Endodermal cell (in vitro differentiated cells): ENCODE measurements at places on chromosomes 7 and 10.
A peak's percentile ranks its signal among the peaks of the same experiment; 100 is the strongest.

- DNase-seq: no peak
Measured at GRCh38 chr7:158311791-158312190, 275.8 kb downstream of the PTPRN2 start.

DNA sequence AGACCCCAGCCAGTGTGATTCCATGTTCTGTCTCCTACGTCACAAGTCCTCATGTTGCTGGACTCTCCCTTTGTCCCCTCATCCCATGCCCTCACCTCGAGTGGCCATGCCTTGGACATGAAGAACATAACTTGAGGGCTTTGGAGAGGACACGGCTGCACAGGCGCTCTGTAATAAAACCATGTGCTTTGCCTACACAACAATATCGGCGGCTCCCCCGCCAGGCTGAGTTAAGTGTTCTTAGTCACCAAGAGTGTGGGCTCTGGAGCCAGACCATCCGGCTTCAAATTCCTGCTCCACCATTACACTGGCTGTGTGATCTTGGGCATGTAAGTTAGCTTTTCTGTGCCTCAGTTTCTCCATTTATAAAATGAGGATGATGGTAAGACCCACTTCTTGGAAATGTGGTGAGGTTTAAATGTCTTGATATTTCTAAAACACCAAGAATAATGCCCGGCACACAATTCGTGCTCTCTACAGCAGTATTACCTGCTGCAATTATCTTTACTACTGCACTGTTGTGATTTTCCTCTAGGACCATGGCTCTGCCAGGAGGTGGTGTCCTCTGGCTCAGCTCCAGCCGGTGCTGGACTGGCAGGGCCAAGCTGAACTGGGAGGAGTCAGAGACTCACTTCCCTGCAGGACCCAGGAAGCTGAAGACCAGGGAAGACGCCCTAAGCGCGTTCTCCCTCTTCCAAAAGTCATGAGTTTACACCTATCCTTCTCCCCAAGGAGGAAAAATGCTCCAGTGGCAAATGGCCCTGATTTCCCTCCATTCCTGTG lies 15.7 kb downstream of the SLIT1 start:
- no peak for DNase-seq

GRCh38 chr7:102189756-102190155 lies 96.9 kb upstream of the SH2B2 start:
- no peak for DNase-seq

DNA sequence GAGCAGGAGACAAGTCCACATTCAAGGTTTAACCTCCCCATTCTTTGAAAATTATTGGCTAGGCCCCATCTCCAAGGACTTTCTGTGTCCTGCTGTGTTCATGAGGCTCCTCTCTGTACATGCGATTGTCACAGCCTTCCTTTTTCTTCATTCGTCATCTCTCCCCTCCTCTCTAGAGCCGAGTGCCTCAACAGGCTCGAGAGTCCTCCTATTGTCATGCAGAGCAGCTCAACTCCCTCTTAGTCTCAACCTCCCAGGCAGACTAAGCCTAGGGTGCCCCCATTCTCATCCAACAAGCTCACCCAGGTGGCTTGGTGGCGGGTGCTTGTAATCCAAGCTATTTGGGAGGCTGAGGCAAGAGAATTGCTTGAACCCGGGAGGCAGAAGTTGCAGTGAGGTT lies 35.1 kb upstream of the SAMD8 start:
- DNase-seq: no peak

- DNase-seq: peak; percentile 26
Measured at GRCh38 chr10:124348801-124349200, 69.9 kb downstream of the OAT start.

DNA sequence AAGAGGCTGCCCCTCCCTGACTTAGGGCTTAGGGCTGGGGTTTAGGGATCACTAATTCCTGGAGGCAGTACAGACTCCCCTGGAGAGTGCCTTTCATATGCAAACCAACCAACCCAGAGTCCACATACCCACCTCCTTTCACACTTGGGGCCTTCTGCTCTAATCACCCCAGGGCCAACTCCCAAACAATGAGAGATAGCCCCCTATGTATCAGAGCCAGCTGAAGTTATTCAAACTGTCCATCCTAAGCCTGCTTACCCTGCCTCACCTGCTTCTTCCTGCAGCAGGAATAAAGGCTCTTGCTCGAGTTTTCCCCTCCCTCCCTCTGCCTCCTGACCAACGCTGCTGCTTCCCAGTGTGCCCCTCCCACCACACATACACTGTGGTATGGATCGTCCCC lies 51.8 kb upstream of the SLC35G1 start:
- DNase-seq: peak; percentile 72

- DNase-seq: no peak
Measured at GRCh38 chr7:92602352-92603088, 12.3 kb upstream of the FAM133B start.

- DNase-seq: no peak
Measured at GRCh38 chr7:157158400-157158799, 19.7 kb downstream of the UBE3C start.

GRCh38 chr10:24483701-24484100 lies 240.0 kb downstream of the ARHGAP21 start:
- DNase-seq: peak; percentile 69

- no peak for DNase-seq
Measured at GRCh38 chr10:77844713-77845445, 81.7 kb downstream of the DLG5 start.

GRCh38 chr10:3331690-3332230 lies 159.2 kb upstream of the PITRM1 start:
- DNase-seq: peak; percentile 31
